ENCODE measurements at places on chromosomes 7 and 10. TPM values are rescaled to one million over a fixed set of nuclear protein-coding genes. Genes with fewer than 3 reads are reported as not detected.

Gene WIPF3
- total RNA-seq = 2.0 TPM

Gene C7orf57
- total RNA-seq = 3.2 TPM

DNA sequence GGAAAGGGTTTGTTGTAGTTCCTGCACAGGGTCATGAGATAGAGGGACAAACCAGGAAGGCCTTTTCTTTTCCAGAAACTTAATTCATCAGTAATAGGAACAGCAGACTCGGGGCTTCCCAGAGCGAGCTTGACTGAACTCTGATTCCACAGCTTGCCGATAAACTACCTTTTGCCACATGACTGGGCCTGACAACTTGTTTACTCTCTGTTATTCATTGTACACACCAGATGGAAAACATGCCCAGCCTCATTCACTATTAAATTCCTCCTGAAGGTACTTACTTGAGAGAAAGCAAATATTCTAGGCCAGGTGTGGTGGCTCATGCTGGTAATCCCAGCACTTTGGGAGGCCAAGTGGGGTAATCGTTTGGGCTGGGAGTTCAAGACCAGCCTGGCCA, 77.1 kb upstream of the FGFR2 start:
- no peak overlapping the region for H3K4me3 ChIP-seq
- no peak overlapping the region for H3K27ac ChIP-seq
- no peaks in the 10 kb centered on the region for H3K36me3 ChIP-seq
- DNase-seq = no peak

DNA sequence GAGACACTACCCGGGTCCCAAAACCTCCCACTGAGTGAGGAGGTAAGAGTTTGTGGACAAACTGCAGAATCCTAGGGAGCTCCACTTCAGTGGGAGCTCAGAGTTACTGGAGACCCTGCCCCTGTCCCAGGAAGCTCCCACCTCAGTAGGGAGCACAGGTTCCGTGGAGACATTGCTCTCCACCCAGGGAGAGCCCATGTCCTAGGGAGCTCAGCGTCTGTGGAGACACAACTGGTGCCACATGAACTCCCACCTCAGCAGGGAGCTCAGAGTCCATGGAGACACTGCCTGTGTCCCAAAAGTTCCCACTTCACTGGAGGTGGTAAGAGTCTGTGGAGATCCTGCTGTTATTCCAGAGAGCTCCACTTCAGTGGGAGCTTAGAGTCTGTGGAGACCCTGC, 6.3 kb downstream of the MYO1G start:
- no peak overlapping the region for H3K27ac ChIP-seq
- no peaks in the 10 kb centered on the region for H3K27me3 ChIP-seq
- H3K4me1 ChIP-seq = no peaks in the 10 kb centered on the region
- no peaks in the 10 kb centered on the region for H3K36me3 ChIP-seq

DNA sequence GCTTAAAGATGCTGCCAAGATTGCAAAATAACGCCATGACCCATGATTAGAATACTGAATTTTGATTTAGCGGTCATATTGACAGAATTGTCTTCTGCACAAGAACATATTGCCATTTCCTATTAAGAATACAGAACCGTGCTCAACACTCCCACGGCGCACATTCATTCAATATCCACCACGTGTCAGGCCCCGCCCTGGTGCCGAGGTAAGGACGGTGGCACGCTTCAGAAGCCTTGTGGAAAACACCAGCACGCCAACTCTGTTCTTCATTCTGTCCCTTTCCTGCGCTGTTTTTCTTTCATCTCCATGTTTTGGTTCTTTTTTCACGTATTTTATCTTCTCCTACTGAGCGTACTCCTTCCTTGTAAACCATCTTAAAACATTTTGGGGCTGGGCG, 189.3 kb downstream of the ZMYND11 start:
- no peak overlapping the region for H3K4me3 ChIP-seq
- no peak for DNase-seq
- no peaks in the 10 kb centered on the region for H3K27me3 ChIP-seq
- H3K36me3 ChIP-seq = no peaks in the 10 kb centered on the region
- peaks cover 4% of the 10 kb centered on the region for H3K4me1 ChIP-seq

GRCh38 chr10:77841711-77842375, 84.7 kb downstream of the DLG5 start:
- no peaks in the 10 kb centered on the region for H3K36me3 ChIP-seq
- no peak overlapping the region for H3K4me3 ChIP-seq
- H3K27ac ChIP-seq = no peak overlapping the region
- H3K4me1 ChIP-seq = peaks cover 6% of the 10 kb centered on the region
- no peaks in the 10 kb centered on the region for H3K27me3 ChIP-seq

DNA sequence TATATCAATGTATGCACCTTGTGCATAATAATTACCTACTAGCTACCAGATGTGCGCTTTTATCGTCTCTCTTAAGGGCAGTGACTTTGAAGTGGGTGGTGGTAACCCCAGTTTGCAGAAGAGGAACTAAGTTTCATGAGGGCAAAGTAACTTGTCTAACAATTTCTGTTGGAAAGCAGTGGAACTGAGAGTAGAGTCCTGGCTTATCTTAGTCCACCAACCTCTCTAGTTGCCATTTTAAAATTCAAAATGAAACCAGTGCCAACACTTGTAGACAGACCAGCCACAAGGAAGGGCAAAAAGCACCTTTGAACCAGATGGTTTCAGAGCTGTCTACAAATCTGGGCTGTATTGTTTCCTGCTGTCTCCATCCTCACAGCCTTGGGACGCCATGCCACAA, 32.0 kb upstream of the RBM20 start:
- no peaks in the 10 kb centered on the region for H3K4me1 ChIP-seq
- no peak for DNase-seq
- H3K27me3 ChIP-seq = no peaks in the 10 kb centered on the region

All from Panc1 (cell line).